Central memory CD4-positive, alpha-beta T cell (primary cell): ENCODE measurements at places on chromosomes 6 and 20.

DNA sequence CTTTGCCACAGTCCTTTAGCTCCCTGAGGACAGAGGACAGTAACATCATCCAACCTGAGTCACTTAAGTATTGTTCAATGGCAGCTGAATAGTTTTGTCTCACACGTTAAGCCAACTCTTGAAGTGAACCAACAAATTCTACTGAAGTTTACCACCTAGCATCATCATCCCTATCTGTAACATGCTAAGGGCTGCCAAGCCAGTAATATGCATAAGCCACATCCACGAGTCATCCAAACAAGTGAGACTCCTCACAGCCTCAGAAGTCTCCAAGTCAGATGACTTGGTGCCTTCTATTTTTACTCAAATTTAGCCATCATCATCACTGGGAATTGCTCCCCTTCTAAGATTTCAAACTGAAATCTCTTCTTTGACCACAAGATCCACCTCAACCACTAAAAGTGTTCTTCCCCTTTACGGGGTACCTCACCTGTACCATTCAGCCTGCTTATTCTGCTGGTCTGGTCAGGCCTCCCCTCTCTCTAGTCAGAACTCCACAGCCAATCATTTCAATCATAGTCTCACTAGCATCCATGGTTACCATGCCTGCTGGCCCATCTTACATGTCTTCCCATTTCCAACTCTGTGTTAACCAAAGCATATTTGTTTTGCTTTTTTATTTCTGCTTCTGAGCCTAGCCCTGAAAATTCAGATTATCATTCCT, 73.7 kb downstream of the DTNBP1 start:
- no peak for DNase-seq

DNA sequence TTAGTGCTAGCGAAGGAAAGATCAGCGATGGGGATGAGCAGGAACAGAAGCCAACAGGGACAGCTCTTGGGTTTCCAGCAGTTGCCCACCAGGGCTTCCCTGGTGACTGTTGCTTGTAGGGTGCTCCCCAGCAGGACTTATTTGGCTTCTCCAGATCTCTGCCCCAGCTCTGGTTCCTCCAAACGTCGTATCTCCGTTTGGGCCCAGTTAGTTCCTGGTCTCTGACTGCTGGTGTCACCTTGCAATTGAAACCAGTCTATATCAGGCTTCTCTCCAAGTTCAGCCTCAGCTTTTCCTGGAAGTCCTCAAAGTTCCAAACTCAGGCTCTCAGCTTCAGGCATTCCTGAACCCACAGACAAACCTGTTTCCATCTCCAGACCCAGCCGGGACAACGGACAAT, 70.8 kb upstream of the NXT1 start:
- no peak for DNase-seq

- no peak for DNase-seq
These were observed 55.4 kb downstream of the CEP162 start for GRCh38 chr6:84172080-84172479.

DNA sequence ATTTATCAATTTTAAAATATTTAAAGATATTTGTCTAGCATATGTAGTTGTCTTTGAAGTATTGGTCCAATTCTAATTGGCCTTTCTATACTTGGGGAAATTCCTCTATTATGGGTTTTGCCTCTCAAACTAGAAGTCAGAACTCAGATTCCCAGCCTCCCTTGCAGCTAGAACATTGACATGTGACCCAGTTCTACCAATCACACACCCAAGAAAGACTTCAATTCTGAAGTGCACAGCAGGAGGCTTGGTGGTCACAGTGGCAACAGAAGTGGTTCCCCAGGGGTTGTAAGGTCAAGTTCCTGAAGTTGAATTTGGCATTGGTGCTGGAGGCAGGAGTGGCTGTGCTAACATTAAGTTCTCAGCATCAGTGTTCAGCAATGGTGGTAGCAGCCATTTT, 14.8 kb upstream of the FKBP5 start:
- DNase-seq = no peak
